Activated naive CD4-positive, alpha-beta T cell treated with anti-CD3 and anti-CD28 coated beads for 36 hours (primary cell): ENCODE measurements at places on chromosomes 5 and 9.

GRCh38 chr5:109836280-109836679 lies 146.6 kb downstream of the MAN2A1 start:
- DNase-seq, result no peak

GRCh38 chr5:132819468-132819867 lies 6.4 kb downstream of the SOWAHA start:
- DNase-seq, result peak; percentile 42

GRCh38 chr5:1743061-1743768 lies 56.4 kb downstream of the MRPL36 start:
- no peak for DNase-seq

DNA sequence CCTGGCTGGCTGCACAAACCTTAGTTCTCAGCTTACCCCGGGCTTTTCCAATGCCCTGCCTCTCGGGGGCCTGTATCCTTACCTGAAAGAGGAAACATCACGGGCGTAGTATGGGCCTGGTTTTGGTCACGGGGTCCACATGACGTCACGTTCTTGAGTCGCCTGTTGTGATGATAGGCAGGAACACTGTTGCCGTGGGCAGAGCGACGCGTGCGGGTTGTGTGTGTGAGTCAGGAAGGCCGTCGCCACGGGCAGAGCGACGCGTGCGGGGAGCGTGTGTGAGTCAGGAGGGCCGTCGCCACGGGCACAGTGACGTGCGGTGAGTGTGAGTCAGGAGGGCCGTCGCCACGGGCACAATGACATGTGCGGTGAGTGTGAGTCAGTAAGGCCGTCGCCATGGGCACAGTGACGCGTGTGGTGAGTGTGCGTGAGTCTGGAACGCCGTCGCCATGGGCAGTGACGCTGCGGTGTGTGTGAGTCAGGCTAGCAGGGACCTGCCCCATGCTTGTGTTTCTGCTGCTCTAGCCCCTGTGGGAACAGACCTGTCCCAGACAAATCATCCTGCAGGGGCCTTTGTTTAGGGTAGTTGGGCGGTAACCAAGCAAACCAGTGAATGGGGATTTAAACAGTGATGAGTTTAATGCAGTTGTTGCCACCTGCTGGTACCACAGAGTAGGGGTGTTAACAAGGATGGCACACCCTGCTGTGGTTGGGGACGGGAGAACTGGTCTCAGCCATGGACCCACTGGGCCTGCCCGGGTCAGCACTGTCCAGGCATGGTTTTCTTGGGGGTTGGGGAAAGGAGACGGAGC lies 19.8 kb downstream of the TRIP13 start:
- peak; percentile 32 for DNase-seq

GRCh38 chr9:126631254-126631653 lies 17.5 kb downstream of the LMX1B start:
- no peak for DNase-seq

DNA sequence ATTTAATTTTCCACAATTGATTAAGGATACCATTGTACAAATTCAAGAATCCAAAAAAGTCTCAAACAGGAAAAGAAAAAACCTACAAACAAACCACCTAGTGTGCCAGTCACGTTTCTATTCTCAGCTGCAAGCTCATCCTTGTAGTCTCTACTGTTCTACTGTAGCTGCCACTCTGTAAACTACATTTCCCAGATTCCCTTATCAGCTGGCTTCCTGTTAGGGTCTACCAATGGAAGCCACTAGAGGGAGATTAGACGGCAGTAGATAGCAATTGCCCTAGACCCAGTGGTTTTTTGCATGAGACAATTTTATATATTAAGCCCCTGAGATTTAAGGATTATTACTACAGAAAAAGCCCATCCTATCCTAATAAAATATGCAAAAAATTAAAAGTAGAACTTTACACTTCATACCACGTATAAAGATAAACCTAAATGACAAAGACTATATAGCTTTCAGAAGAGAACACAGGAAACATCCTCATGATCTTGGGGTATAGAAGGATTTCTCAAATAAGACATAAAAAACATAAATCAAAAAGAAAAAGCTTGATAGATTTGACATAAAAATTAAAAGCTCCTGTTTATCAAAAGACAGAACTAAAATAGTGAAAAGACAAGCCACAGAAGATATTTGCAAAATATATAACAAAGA lies 37.4 kb downstream of the P4HA2 start:
- no peak for DNase-seq

- no peak for DNase-seq
Observed at GRCh38 chr9:129968690-129969485, 74.1 kb downstream of the FNBP1 start.
